ENCODE measurements at places on chromosomes 1 and 21.

DNA sequence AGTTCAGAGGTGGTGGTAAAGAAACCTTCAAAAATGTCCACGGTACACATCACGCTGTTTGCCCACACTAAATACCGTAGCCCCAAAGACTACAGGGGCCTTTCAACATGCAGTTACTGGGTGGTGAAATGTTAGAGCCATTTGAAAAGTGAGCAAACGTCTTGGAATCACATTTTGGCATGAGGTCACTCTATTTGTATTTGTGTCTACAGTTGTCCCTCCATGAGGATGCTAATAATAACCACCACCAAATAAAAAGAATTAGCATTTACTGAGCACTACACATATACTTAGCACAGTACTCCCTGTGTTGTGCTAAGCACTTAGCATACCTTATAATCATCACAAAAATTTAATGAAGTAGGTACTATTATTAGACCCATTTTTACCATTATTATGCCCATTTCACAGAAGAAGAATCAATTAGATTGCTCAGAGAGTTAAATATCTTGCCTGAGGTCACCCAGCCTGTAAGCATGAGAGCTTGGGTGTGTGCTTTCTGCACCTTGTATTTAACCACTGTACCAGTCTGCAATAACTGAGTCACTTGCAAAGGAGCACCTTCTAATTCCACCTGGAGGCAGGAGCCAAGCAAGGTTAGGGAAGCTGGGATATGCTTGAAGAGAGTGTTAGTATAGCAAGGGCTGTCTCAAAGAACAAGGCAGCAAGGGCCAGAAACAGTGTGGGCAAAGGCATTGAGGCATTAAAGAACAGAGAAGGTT, 57.4 kb downstream of the DNTTIP2 start:
- no peak for DNase-seq

- DNase-seq: no peak
Measured at GRCh38 chr1:176225479-176225875, 18.4 kb upstream of the COP1 start.

- DNase-seq: no peak
Measured at GRCh38 chr1:100523038-100523652, 14.8 kb upstream of the GPR88 start.

GRCh38 chr1:236618507-236618906, 14.2 kb upstream of the HEATR1 start:
- DNase-seq: no peak

DNA sequence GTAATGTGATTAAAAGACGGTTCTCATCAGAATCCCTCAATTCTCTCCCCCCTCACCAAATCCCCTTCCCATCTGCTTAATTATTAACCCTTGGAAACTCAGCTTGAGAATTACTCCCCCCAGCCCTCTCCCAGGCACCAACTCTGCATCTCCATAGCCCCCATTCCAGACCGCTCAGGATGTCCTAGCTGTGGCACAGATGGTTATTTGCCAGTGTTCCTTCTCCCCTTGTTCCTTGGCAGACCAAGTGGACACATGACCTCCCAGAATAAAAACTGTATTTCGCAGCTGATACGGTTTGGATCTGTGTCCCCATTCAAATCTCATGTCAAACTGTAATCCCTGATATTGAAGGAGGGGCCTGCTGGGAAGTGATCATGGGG, 14.6 kb downstream of the HENMT1 start:
- no peak for DNase-seq

DNA sequence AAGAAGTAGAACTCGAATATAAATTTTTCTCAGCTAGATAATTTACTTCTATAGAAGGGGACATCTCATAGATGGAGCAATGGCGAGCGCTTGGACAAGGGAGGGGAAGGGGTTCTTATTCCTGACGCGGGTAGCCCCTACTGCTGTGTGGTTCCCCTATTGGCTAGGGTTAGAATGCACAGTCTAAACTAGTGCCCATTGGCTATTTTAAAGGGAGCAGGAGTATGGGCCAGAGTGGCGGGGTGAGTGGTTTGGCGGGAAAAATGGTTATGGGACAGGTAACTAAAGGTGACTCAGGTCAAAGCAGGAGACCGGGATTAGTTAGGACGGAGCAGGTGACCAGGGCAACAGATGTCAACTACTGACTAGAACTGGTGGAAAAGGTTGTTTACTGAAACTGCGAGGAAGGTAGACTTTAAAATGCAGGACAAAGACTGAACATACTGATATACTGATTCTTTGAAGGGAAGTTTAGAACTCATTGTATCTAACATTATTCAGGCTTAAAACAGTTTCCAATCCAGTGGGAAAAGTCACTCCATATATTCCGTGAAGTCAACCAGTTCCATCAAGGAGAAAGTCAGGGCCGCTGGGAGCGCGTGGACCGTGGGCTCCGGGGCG, 940 bp upstream of the ATAD3A start:
- DNase-seq: no peak

- no peak for DNase-seq
Measured at GRCh38 chr1:47774986-47775834, 222.0 kb downstream of the TRABD2B start.
